NCI-H1105 (cell line): ENCODE measurements at places on chromosomes 3 and 15.

GRCh38 chr3:131353986-131354385 is 27.6 kb upstream of the NUDT16 start:
- DNase-seq = no peak

DNA sequence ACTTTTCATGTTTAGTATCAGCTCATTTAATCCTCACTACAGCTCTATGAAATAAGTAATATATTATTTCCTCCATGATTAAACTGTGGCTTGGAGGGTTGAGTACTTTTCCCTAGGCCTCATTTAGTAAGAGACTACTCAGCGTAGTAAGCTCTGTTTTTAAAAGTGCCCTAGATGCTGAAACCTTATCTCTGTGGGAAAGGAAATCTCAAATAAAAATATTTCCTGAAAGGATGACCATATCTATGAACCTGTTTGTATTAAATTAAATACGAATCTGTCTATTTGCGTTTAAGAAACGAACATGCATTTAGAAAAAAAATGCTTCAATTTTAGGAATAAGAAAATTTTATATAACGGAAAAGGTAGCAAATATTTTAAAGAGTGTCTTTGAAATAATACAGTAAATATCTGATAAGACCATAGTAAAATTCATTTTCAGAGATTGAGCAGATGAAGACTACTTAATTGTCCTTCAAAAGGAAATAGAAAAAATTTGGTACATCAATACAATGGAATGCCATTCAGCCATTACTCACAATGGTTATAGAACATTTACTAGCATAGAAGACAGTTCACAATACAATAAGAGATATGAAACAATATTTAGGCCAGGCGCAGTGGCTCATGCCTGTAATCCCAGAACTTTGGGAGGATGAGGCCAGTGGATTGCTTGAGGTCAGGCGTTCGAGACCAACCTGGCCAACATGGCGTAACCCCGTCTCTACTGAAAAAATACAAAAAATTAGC is 56.2 kb downstream of the ATG7 start:
- DNase-seq = no peak

DNA sequence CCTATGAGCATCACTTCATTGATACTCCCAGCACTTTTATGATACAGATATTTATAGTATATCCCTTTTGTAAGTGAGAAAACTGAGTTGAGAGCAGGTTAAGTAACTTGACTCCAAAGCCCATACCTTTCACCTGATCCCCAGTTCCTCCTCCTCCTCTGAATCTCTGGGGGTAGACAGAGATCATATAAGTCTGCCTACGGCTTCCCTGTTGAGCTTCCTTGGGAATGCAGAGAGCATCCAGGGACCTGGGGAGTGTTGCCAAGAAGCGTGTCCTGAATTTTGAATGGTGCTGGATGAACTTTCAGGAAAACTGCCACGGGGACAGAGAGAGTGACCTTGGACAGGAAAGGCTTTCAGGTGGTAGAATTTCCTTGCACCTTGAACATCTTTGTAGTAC is 268.5 kb downstream of the LRTM1 start:
- no peak for DNase-seq

DNA sequence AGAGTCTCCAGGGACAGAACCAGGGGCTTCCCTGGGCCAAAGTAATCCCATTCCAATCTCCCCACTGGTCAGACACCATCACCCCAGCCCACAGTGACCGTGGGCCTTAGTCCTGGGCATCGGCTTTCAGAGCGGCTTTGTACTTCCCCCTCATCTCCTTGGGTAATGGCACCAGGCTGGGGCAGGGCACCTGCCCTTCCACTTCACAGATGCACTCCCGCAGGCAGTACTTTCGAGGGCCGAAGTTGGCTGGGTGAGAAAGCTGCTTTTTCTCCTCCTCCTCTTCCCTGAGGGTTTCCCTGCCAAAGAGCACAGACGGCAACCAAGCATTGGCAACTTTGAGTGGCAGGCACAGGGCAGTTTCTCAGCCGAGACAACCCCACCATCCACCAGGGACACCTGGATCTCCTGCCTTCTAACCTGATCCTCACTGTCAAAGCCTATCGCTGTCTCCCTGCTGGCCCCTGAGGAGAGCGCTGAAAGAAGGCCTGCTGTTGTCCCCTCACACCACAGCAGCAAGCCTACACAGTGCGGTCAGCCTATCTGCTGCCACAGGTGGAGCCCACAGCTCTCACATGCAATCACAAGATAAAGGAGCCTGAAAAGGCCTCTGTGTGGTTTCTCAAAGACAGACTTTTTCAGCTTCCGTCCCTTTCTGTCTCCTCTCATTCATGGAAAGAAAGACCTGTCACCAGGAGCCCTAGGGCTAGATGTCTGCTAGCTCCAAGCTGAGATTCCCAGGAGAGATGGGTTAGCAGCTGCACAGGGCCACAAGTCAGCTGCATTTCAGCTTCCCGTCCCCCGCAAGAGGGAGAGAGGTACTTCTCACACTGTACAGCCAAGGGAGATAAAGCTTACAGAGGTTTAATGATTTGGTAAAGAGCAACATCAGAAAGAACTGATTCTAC is 12.5 kb downstream of the MRPS25 start:
- DNase-seq = no peak

DNA sequence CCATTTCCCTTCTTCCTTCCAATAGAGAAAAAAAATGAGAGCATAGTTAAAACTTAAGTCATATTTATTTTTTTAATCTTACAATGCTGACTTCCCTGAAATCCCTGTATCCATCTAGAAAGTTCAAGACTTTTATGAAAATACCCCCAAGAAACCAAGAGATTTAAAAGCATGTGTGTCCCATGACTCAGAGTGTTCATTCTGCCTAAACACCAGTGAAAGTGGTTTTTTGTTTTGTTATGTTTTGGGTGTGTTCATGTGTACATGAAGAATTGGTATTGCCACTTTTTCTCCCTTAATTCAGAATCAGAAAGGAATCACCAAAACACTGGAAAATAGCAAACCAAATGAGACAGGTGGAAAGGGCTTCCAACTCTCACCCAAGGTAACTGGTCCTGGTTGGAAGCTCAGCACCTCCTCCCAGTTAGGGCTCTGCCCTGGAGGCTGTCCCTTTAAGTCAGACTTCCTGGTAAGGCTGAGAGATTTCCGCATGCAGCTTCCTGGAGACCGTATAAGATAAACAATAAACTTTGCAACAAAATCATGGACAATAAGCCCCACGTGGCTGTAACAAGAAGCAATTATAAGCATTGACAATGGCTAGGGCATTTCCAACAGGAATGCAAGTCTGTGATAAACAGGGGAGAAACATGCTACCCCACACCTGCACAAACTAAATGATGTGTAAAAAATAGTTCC is 121.9 kb upstream of the ARHGEF3 start:
- DNase-seq = no peak

- DNase-seq = no peak
Measured at GRCh38 chr3:8777978-8778267, 8.5 kb upstream of the OXTR start.

GRCh38 chr3:121399820-121400219 is 146.0 kb downstream of the POLQ start:
- no peak for DNase-seq

GRCh38 chr15:58297639-58298038 is 134.2 kb upstream of the LIPC start:
- no peak for DNase-seq

DNA sequence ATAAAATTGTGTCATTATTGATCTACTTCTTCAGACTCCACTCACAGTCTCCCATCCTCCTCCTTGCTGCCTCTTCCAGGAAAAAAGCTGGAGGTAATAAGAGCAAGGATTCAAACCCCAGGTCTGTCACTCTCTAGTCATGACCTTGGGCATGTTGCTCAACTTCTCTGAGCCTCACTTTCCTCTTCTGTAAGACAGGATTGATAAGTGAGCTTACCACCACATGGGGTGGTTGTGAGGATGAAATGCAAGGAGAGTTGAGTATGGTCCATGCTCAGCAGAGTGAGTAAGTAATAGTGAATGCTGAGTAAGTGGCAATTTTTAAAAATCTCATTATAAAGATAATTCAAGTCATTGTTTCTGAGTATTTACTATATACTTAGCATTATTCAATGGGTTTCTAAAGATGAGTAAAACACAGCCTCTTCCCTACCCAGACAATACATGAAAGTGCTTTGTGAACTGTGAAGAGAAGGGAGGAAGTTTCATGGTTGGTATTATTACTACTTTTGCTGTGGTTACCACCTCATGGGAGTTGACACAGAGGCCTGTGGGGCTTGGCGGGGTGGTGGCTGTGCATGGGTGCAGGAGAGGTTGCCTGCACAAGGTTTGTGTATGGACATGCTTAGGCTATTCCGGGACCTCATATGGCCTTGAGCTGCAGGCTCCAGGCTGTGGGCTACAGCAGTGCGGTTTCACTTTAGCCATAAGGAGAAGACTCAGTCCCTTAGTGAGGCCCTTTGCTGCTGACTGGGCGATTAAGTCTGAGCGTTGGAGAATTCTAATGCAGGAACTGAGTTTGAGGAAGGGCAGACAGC is 30.0 kb downstream of the SLC6A11 start:
- no peak for DNase-seq

GRCh38 chr3:170002879-170003278 is 34.9 kb upstream of the GPR160 start:
- DNase-seq = no peak

DNA sequence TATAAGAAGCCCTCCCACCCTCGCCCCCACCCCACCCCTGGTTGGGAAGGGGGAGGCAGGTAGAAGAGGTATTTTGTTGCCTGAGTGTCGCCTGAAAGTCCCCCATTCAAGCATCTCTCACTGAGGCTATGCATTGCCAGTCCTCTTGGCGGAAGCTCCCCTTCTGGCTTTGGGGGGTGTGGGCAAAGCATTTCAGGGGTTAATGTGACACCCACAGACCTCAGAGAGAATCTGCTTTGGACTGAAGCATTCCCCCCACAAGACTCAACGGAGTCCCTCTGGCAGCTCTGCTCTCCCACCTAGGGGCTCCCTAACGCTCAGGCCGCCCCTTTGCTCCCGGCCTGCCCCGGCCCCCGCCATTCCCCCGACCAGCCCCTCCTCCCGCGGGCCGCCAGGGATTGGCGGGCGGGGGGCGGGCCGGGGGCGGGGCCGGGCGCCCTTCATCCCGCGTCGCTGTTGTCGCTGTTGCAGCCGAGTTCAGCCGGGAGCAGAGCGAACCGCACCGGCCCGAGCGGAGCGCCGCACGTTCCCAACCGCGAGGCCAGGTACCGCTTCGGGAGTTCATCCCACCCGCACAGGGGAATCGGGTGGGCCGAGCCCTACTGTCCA is at the start of gene SLC38A3:
TSS of gene SLC38A3 (plus strand) at position 468 of the 609 bp plus-strand sequence. CDS start 8,929 bp downstream, outside the sequence.
- DNase-seq = no peak

- no peak for DNase-seq
Measured at GRCh38 chr15:89818287-89818686, 3.6 kb upstream of the ANPEP start.

DNA sequence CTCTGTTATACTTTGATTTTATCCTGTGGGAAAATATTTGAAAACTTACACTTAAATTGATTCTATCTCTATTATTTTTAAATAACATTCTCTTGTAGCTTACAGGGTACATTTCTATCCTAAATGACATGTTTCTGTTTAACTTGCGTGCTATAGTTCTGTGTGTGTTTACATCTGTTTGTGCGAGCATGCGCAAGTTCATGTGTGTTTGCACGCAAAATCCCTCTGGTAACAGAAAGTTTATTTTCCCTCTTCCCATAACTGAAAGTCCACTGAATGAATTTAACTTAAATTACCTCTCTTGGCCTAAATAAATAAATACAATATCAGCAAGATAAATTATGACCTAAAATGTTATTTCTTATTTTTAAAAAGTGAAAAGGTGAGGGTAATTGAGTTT is 117.3 kb upstream of the NEO1 start:
- DNase-seq = no peak

- no peak for DNase-seq
Measured at GRCh38 chr3:111923806-111924205, 55.0 kb upstream of the ABHD10 start.

- DNase-seq = no peak
Measured at GRCh38 chr3:56257826-56258225, 210.4 kb downstream of the ERC2 start.

DNA sequence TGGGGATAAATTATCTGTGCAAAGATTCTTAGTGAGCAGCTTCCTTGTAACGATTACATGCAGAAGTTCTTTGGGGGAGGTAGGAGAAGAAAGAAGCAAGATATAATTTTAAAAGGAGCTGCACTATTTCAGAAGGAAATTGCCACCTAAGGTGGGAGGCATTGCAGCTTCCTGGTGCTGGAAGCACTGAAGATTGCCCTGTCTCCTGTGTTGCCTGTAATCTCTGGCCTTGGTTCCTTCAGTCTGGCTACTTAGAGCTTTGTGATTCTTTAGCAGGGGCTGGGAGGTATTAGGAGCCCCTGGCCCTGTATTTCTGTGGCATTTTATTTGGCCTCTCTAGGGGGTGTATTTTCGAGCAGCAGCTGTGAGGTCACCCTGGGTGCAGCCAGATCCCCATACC is 35.5 kb downstream of the CACNA2D3 start:
- no peak for DNase-seq

DNA sequence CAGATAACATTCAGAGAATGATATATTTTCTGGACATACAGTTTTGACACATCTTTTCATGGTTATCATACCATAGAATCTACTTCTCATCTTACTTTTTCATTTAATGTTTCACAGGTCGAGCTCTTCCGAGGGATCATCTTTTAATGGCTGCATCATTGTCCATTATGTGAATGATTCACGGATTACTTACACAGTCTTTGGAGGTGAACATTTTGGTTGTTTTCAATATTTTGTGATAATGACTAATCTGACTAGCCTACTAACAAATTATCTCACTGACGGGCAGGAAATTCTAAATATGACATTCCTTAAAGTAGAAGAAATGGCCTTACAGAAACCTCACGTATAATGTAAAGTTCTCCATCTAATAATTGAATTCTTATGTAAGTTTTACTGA is 209.1 kb upstream of the STRIT1 start:
- no peak for DNase-seq

DNA sequence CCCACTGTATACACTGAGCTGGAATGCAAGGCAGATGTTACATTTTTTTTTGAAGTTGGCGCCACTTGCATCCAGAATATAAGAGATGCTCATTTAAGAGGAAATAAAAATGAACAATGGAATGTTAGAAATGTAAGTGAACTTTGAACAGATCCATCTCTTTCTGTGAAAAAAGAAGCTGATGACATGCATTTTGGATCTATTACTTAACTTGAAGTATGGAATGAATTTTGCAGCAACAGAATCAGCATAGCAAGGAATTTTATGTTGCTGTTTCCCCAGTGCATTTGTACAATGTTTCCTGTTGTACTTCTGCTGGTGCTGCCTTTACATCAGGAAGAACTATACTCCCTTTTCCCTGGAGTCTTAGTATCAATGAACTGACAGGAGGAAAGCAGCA is 178.2 kb downstream of the LSAMP start:
- DNase-seq = no peak
